ENCODE measurements at places on chromosomes 1 and 21.

DNA sequence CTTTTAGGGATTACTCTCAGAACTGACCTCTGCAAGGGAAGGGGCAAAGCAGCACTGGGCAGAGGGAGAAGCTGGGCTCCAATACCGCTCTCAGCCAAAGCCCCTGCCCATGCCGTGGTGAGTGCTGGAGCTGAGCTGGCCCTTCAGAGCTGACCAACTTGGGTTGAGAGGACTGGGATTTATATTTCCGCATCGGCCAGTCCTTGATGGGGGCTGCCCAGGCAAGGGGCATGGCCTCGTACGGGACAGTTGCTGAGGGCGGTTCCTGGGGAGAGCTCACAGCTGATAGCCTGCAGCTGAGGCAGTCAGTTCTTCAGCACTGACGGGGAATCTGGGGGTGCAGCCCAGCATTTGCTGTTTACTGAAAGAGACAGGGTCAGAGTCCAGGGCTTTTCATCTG is 8.0 kb downstream of the HUNK start:
- no peak for DNase-seq

GRCh38 chr1:224082146-224082545 is 31.8 kb upstream of the FBXO28 start:
- DNase-seq: no peak

DNA sequence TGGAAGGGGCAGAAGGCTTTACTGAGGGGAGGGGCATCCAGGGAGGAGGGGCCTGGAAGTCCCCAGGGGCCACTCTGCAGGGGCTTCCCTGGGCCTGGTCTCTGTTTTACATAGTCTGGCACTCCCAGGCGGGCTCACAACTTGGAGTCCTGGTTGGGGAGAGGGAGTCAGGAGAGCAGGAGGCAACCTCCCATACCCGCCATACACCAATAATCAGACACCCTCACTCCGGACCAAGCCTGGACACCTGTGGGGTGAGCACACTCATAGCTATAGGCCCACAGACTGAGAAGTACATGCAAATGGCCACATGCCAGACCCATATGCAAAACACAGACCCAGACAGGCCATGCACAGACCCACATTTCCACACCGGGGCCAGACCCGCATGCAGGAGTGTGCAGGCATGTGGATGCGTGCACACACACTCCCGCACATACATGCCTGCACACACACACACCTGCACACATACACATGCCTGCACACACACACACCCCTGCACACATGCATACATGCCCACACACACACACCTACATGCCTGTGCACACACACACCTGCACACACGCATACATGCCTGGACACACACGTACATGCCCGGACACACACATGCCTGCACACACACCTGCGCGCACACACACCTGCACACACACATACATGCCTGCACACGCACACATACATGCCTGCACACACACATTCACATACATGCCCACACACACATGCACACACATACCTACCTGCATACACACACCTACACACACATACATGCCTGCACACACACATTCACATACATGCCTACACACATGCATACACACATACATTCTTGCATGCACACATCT is 89.5 kb upstream of the RUNX3 start:
- DNase-seq: no peak

GRCh38 chr21:41703857-41704501 is 62.9 kb downstream of the RIPK4 start:
- DNase-seq: no peak

- no peak for DNase-seq
Measured at GRCh38 chr1:240555524-240555923, 56.4 kb downstream of the GREM2 start.

DNA sequence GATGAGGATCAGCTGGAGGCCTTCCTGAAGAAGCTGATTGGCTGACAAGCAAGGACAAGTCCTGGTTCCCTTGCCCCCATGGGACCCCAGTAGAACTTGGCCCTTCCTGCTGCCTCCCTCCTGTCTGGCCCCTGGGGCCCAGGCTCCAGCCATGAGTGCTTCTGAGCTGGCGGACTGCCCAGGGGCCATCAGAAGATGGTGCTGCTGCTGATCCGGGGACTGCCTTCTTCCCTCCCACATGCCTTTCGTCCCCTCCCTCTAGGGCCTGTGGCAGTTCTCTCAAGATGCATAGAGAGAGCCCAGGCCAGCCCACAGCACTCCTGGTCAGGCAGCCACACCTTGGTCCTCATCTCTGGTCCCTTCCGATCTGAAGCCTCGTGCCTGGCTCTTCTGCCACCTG is 57.9 kb upstream of the PRKACB start:
- DNase-seq: no peak

DNA sequence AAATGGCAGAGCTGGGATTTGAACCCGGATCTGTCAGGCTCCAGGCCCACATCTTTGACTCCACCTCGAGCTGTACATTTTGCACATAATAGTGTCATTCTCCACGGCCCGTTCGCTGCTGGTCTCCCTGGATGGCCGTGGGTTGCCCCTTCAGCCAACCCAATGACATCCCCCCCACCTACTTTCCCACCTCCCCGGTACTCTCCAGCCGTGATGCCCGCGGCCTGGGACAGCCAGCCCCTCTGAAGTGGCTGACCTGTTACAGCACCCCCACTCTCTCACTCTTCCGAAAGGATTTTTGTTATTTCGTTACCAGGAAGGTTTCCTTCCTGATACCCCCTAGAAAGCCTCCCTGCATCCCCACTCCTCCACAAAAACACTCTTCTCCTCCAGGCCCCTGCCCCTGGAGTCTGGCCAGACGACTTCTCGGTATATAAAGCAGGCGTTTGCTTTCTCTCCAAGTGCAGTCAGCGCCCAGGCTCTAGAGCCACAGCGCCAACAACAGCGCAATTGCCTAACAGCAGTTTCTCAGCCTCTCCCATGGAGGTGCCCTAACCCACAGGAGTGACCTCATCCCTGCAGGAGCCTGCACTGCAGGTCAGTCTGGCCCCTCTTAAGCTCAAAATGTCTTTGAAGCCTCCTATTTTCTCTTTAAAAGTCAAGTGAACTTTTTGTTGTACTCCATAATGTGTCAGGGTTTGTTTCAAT is 14.5 kb upstream of the GJB5 start:
- no peak for DNase-seq

DNA sequence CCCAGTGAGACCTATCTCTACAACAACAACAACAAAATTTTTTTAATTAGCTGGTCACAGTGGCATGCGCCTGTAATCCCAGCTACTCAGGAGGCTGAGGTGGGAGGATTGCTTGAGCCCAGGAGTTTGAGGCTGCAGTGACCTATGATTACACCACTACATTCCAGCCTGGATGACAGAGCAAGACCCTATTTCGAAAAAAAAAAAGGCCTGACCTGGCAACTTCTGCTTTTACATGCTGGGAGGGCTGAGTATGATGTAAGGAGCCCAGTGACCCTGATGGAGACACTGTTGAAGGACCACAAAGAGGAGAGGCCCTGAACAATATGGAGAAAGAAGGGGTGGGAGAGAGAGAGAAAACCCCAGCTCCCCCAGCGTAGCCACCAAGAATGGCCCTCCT is 9.2 kb upstream of the VPS26C start:
- no peak for DNase-seq

DNA sequence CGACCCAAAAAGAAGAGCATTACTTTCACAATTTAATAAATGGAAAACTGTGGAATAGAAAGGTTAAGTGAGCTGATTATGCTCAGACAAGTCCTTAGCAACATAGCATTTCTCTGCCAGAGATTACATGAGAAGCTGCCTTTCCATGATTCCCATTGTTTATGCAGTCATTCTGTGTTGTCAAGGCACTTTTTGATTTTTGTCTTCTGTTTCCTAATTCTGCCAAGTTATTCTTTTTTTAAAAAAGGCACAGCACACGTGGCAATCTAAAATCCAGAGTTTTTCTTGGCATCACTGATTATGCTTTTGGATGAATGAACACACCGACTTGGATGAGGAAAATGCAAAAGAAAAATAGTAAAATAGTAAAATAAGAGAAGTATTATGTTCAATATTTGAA is 185.0 kb downstream of the RGS7 start:
- no peak for DNase-seq

DNA sequence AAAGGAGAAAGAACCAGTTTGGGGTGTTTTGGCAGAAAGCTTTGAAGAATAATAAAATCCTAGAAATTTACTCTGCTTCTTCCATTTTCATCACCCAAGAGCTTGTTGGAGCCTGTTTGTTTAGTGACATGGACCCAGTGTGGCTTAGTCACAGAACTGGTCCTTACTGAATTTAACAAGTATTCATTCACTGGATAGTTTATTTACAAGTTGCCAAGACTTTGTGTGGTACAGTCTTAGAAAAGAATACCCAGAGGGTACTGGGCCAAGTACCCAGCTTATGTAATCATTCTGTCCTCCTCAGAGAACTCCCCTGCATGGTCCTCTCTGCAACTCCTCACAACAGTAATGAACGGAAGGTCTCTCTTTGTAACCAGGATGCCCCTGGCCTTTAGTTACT is 16.4 kb downstream of the RAB4A start:
- DNase-seq: no peak

GRCh38 chr1:182635871-182636270 is 31.7 kb upstream of the RGS16 start:
- DNase-seq: no peak

GRCh38 chr1:180949616-180950000 is 36.9 kb downstream of the KIAA1614 start:
- DNase-seq: no peak

- DNase-seq: no peak
Measured at GRCh38 chr1:69911301-69911801, 294.0 kb downstream of the LRRC40 start.

GRCh38 chr1:99758073-99758511 is 8.3 kb downstream of the FRRS1 start:
- DNase-seq: no peak

- DNase-seq: no peak
Measured at GRCh38 chr1:220225957-220226356, 46.3 kb downstream of the RAB3GAP2 start.

GRCh38 chr1:221429264-221429663 is 312.6 kb downstream of the DUSP10 start:
- no peak for DNase-seq
